ENCODE measurements at places on chromosomes 13 and 19. TPM values are rescaled to one million over a fixed set of nuclear protein-coding genes. Genes with fewer than 3 reads are reported as not detected.

- DNase-seq, result no peak
Measured at GRCh38 chr13:72144636-72145035, 277.6 kb upstream of the DACH1 start.

GRCh38 chr13:75651013-75651412 is 14.9 kb downstream of the LMO7 start:
- no peak for DNase-seq

DNA sequence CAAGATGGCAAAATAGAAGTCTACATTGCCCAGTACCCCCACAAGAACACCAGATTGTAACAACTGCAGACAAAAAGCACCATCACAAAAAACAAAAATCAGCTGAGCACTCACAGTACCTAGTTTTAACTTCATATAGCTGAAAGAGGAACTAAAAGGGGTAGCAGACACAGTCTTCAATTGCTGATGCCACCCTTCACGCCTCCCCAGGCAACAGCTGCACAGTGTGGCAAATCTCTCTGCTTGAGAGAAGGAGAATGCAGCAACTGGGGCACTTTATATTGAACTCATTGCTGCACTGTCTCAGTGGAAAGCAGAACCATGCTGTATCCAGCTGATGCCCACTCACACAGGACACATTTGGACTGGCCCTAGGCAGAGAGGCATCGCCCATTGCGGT is 2714.5 kb upstream of the PCDH20 start:
- no peak for DNase-seq

GRCh38 chr13:105139380-105140285 is 1395.8 kb downstream of the EFNB2 start:
- DNase-seq, result peak; percentile 72

GRCh38 chr19:50486823-50487515 is 10.3 kb upstream of the GARIN5A start:
- DNase-seq, result peak; percentile 80

- DNase-seq, result no peak
Measured at GRCh38 chr13:106755542-106755941, 187.6 kb upstream of the ARGLU1 start.

DNA sequence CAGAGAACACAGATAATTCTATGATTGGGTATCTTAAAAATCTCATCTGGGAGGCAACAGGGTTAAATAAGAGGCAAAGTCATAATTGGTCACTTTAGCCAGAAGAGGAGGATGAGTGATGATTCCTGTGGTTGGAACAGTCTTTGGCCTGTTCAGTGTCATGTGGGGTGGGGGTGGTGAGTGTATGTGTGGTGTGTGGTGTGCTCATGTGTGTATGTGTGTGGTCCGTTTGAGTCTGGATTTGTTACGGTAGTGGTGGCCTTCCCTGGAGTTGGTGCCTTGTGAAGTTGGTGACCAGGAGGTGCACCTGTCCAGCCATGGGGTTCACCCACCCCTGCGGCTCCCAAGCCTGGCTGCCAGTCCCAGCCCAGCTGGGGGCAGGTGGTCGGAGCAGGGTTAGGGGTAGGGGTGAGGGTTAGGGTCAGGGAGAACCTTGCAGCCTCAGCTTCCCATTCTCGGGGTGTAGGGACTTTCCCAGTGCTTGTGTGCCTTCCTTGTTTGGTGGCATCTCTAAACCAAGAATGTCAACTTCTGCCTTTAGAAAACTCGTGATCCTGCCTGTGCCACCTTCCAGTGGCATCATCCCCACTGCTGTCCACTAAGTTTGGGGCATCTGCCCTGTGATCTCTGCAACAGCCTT is 97.5 kb downstream of the RAB20 start:
- no peak for DNase-seq

- DNase-seq, result peak; percentile 55
Measured at GRCh38 chr19:16328824-16329482, 4.3 kb downstream of the KLF2 start.

DNA sequence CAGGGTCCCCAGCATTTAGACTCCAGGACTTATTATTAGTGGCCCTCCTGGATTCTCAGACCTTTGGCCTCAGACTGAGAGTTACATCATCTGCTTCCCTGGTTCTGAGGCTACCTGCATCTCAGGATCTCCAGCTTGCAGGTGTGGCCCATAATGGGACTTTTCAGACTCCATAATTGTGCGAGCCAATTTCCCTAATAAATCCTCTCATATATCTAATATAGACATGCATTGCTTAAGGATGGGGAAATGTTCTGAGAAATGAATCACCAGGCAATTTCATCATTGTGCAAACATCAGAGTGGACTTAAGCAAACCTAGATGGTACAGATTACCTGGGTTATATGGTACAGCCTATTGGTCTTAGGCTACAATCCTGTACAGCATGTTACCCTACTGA is 116.5 kb upstream of the FBXL3 start:
- DNase-seq, result no peak

MEDAG gene
- not detected for total RNA-seq

FUT3 gene
- total RNA-seq, result not detected

ZNF565 gene
- total RNA-seq, result 2.3 TPM

GRK1 gene
- total RNA-seq, result not detected

SLC10A2 gene
- not detected for total RNA-seq

KLF1 gene
- total RNA-seq, result 0.12 TPM

ZNF766 gene
- 23.2 TPM for total RNA-seq

VSTM2B gene
- not detected for total RNA-seq

OR4F17 gene
- total RNA-seq, result not detected

NOTCH3 gene
- total RNA-seq, result not detected

PRRG2 gene
- 1.5 TPM for total RNA-seq
